ENCODE measurements at places on chromosomes 16 and 17.

- no peak for DNase-seq
These were observed 3.6 kb upstream of the DUSP14 start for GRCh38 chr17:37485938-37486570.

- no peak for DNase-seq
These were observed 1.0 kb upstream of the EPN3 start for GRCh38 chr17:50531428-50532025.

- no peak for DNase-seq
These were observed 36.8 kb upstream of the LYRM9 start for GRCh38 chr17:27930000-27930399.

DNA sequence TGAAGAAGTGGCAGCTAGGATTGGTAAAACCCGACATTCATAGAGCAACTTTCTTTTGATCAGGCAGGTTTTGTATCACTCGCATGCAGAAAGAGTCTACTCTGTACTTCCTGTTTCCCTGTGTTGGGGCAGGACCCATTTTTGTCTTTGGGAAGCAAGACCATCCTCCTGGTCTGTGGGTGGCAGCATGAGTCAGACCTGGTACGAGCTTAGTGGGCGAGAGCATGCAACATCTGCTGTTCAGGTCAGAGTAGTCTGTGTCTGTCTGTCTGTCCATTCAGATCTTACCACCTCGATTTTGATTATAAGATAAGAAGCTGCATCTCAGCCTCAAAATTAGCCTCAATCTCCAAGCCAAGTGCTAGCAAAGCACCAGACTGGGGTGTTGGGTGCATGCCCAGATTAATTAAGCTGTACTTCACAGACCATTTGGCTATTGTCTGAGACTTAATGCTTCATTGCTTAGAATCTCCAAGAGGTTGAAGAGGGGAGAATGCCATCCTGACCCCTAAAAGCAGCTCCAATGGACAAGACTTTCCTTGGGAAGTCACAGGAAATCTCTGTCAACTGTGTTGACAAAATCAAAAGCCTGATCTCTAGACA, 110.9 kb downstream of the XYLT1 start:
- DNase-seq: peak; percentile 39

GRCh38 chr17:77737442-77738265, 220.8 kb upstream of the TNRC6C start:
- DNase-seq: no peak

- no peak for DNase-seq
These were observed 31.1 kb upstream of the SLC47A1 start for GRCh38 chr17:19502517-19502916.

DNA sequence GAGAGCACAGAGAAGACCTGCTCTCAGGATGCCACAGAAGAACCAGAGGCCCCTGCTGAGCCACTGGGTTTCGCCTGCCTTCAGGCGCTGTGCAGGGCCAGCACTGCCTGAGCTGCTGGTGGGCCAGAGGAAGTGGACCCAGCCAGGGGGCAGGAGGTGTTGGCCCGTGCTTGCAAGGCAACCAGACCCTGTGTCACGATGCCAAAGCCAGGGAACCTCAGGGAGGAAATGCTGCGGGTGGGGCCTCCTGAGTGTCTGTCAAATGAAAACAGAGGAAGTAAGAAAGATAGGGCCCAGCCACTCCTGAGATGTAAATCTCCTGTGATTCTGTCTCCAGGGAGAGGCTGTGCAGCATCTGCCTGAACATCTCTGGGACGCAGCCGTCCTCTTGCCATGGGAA, 58.1 kb upstream of the ADORA2B start:
- no peak for DNase-seq

DNA sequence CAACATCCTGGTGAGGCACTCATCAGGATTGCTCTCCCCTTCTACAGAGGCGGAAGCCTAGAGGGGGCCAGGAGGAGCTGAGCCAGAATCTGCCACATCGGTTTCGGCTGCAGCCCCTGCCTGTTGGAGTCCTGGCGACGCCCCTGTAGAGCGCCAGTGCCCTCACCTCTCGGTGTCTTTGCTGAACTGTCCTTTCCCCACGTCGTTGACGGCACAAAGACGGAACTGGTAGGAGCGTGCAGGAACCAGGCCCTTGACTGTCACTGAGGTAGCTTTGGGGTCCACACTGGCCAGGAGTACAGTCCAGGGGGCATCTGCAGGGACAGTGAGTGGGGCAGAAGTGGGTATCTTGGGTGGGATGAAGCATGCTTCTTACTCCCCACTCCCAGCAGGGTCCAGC, 110.3 kb upstream of the CDC42EP4 start:
- no peak for DNase-seq

DNA sequence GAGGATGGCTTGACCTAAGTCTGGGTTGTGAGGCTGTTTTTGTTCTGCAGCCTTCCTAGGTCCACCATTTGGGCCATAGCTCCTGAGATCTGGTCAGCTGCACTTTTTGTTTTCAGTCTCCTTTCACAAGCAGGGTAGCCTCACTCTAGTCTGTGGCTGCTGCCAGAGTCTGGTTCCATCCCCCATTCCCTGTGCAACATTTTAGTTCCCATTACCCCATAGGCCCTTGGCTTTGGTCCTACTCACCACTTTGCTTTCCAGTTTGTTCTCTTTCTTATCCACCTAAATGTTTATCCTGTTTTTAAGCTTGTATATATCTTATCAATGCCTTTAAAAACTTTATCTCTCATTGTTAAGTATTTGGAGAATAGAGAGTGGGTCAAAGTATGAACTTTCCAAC, 6.5 kb upstream of the XYLT2 start:
- DNase-seq: no peak

GRCh38 chr16:1337486-1337885, 4.0 kb downstream of the BAIAP3 start:
- no peak for DNase-seq

GRCh38 chr17:17765359-17766076, 71.3 kb downstream of the SREBF1 start:
- no peak for DNase-seq

- no peak for DNase-seq
These were observed 19.3 kb upstream of the RBFOX3 start for GRCh38 chr17:79630126-79630525.

DNA sequence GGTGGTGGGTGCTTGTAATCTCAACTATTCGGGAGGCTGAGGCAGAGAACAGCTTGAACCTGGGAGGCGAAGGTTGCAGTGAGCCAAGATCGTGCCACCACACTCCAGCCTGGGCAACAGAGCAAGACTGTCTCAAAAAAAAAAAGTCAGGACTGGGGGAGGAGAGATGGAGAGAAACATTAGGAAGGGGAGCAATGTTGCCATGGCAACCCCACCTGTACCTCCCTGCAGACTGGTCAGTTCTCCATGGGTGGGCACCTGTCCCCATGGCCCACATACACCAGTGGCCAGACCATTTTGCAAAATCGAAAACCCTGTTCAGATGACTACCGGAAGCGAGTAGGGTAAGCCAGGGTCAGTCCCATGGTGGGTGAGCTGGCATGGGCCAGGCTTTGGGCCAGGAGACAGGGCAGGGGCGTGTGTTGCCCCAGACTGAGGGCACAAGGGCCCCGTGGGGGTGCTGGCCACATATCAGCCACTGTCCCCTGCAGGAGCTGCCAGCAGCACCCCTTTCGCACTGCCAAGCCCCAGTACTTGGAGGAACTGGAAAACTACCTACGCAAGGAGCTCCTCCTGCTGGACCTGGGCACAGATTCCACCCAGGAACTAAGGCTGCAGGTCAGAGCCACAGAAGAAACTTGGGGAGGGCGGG, 14.0 kb downstream of the TSNAXIP1 start:
- no peak for DNase-seq

DNA sequence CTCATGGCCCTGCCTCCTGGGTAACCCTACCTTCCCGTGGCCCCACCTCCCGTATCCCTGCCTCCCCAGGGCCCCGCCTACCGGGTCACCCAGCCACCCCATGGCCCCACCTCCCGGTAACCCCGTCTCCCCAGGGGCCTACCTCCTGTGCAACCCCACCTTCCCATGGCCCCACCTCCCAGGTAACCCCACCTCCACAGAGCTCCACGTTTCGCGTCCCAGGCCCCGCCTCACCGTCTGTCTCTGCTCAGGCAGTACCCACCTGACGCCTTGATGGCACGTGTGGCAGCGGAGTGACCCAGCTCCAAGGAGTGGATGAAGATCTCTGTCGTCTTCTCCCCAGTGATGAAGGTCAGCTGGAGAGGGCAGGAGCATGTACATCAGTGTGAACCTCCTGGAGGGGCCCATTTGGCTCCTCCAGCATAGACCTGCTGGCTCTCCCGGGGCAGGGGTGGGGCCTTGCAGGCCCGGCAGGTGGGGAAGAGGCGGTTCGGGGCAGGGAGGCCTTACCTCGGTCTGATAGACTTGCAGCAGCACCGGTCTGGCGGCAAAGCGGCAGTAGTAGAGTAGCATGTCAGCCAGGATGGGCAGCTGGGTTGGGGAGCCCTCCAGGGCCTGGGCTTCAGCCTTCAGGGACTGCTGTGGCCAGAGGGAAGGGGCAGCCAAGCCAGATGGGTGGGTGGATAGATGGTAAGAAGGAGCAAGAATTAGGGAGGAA, 18.7 kb upstream of the PIK3R6 start:
- no peak for DNase-seq

DNA sequence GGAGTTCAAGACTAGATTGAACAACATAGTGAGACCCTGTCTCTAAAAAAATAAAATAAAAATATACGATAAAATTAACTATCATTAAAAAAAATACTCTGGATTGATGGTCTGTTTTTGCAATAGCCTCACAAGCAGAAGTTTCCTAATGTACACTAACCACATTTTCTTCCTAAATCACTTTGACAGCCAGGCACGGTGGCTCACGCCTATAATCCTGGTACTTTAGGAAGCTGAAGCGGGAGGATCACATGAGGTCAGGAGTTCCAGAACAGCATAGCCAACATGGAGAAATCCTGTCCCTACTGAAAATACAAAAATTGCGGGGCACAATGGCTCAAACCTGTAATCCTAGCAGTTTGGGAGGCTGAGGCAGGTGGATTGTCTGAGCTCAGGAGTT, 64.7 kb downstream of the HELZ start:
- no peak for DNase-seq

DNA sequence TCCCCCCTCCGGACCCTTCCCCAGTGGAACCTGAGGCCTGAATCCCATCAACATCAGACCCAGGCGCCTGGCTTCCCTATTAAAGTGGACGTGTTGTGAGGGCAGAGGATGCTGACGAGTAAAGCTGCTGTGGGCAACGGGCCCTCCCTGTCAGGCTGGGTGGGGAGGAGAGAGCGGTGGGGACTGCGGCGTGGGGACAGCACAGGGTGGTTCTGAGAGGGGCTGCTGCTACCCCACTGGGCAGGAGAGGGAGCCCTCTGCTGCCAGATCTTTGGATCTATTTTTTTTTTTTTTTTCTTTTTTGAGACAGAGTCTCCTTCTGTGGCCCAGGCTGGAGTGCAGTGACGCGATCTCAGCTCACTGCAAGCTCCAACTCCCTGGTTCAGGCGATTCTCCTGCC, 5.9 kb downstream of the CA5A start:
- no peak for DNase-seq

- DNase-seq: peak; percentile 25
These were observed 137.2 kb upstream of the RPH3AL start for GRCh38 chr17:489758-490329.

DNA sequence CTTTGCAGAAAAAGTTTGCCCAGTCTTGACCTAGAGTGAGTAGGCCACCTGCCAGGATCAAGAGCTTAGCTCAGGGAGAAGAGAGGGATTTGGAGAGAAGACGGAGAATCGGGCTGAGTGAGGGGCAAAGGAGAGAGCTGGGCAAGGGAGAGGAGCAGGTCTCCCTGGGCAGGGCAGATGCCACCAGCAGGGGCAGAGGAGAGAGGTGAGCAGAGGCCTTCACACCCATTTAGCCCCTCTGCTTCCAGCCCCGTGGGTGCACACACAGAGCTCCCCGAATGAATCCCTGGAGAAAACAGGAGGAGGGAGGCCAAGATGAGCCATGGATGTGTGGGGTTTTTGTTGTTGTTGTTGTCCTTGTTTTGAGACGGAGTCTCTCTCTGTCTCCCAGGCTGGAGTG, 29.2 kb downstream of the TBX4 start:
- no peak for DNase-seq

DNA sequence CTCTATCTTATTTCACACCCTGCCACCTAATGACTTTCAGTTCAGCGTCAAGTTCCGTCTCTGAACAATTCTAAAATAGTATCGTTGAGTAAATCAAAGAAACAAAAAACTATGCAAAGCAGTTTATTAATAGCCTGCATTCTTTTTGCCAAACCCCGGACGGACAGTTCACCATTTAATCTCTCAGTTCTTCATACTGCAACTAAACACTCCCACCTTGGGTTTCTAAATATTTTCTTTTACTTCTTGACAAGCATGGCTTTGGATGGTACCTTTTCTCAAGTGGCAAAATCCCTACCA, 1.2 kb downstream of the MYH11 start:
- DNase-seq: no peak

GRCh38 chr17:32493976-32494513, 7.3 kb downstream of the CDK5R1 start:
- DNase-seq: no peak

GRCh38 chr17:13478326-13478830, 123.4 kb downstream of the HS3ST3A1 start:
- no peak for DNase-seq

DNA sequence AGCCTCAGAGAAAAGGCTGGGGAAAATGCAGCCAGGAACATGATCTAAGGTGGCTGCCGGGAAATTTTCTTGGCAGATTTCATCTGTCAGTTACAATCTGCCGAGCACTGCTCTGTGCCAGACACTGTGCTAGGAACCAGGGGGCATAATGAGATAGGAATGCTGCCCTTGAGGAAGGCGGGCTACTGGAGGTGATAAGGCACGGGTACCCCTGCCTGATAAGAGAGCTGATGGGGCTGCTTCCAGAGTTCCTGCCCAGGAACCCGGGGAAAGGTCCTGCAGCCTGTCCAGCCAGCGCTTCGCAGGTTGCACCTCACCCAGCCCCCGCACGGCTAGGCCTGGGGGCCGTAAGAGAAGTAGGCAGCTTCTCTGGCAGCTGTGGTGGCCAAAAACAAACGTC, 3.1 kb downstream of the SCNN1G start:
- no peak for DNase-seq

GRCh38 chr16:1013593-1013900, 32.0 kb downstream of the SOX8 start:
- DNase-seq: no peak

DNA sequence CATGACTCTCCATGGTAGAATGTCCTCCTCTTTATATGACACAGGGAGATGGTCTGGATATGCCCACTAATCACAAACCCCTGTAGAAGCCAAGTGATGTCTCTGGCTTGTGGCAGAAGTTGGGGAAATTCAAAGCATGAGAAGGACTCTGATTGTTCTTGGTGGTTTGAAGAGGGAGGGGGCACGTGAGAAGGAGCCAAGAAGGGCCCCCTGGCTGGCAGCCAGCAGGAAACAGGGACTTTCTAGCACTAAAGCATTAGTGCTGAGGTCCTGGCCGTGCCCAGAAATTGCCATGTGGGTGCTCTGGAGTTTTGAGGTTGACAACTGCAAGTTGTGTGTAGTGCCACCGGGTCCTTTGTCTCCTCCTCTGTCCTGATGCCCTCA, 199.9 kb downstream of the LGALS9B start:
- DNase-seq: peak; percentile 26

All from stimulated activated CD4-positive, alpha-beta T cell treated with anti-CD3 and anti-CD28 coated beads, Interleukin-2, amount 100 ng/mL, for 4 hours (primary cell).